NCI-H2081 (cell line): ENCODE measurements at places on chromosomes 4 and X.

DNA sequence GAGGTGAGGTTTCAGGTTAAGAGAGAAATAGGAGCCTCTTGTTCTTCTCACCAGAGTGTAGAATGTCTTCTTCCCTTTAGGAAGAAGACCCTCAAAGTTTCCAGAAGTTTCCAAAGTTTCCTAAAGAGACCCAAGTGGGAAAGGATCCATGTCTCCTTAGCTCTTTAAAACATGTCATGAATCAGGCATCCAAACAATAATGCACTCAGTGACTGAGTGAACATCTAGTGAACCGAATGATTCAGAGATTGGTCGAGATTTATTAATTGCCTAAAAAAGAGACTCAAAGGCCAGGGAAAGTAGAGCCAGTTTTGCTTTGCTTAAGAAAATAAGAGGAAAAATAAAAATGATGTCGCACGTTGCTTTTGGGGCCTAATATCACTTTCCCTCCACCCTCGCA, 29.4 kb downstream of the FGF5 start:
- DNase-seq: no peak

DNA sequence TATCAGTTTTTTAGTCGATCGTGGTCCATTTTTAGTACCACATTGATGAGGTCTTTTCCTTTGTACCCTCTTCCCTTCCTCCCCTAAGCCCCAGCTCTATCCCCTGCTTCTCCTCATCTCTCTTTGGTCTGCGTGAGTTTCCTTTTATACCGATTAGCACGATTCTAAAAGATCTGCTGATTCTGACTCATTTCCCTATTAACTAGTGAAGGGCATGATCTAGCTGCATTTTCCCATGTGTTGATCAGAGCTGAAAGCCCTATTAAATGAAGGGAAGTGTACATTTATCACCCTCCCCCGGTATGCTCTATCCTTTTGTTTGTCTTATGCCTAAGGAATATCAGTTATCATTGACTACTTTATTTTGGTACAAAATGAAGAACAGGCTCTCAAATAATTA, 181.7 kb upstream of the NPY2R start:
- no peak for DNase-seq

- DNase-seq: no peak
These were observed 43.2 kb downstream of the ELF4 start for GRCh38 chrX:130066975-130067615.

DNA sequence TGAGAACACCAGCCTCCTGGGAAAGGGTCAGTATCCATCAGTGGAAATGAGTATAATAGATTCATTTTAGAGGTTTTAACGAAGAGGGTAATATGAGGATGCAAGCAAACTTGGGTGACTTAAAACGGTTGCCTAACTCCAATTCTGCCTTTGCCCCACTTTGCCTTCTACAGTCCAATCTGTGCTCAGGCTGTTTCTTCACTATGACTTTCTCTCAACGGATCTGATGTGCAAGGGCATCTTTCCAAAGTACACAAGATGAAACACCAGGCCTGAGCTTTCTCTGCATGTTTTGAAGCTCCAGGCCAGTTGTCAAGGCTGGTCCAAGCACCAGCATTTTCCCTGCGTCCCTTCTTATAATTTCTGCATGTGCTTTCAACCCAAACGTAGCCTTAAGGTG, 68.0 kb upstream of the TMEM164 start:
- no peak for DNase-seq

- DNase-seq: no peak
These were observed 38.0 kb upstream of the SPON2 start for GRCh38 chr4:1210241-1210841.

DNA sequence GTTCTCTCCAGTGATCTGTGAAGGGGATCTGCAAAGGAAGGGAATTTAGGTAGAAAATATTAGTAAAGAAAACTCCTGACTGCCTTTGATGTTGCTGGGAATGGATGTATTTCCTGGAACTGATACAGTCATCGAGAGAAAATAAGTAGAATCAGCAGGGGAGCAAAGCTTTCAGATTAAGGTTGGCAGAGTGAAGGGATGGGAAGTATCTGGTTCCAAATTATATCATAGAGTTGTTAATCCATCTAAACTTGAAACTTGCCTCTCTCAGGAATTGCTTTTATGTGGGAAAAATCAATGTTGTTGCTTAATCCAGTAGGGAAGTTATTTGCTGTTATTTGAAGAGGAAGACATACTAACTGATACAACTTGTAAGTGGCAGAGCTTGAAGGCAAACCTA, 19.3 kb downstream of the EPHA5 start:
- no peak for DNase-seq

DNA sequence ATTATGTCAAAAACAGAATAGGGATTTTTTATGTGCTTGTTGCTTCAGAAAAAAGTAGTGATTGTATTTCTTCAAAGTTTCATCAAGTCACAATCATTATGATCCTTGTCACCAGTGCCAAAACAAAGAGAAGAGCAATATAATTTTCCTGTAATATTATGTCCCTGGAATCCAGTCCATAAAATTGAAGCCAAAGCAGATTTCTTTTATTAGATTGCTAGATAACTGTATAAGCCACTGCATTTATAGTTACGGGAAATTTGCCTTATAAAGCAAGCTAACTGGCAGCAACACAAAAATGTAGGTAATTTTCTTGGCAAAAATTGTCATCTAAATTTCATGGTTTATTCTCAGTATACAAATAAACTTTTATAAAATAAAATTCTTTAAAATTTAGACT, 296.1 kb upstream of the ANKRD50 start:
- DNase-seq: no peak

DNA sequence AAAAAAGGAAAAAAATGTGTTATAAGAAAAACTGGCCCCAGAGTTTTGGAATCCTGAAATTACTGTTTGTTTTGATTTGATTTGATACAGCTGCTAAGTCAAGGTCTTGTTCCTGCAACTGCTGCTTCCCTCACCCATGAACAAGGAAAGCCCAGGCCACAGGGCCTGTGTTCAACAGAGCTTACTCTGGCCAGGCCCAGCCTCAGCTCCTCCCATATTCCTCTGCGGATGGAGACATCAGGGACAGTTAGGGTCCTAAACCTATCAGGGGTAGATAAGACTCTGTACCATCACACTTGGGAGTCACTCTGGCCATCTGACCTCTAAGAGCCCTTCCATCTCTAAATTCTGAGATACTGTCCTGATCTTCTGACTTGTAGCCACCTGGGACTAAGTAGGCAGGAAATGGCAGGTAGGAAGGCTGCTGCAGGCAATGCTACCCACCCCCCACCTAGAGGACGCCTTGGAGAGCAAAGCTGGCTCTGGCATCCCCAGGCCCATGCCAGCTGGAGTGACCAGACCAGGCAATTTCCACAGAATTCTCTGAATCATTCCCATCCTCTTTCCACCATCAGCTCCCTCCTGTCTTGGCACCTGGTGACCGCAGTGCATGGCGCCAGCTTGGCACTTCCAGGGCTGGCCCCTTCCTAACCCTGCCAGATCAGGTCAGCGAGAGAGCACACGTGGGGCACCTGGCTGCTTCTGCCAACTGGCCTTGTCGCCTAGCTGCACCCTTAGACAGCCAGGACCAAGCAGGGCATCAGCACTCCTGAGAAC, 58.0 kb upstream of the TMEM33 start:
- DNase-seq: no peak

DNA sequence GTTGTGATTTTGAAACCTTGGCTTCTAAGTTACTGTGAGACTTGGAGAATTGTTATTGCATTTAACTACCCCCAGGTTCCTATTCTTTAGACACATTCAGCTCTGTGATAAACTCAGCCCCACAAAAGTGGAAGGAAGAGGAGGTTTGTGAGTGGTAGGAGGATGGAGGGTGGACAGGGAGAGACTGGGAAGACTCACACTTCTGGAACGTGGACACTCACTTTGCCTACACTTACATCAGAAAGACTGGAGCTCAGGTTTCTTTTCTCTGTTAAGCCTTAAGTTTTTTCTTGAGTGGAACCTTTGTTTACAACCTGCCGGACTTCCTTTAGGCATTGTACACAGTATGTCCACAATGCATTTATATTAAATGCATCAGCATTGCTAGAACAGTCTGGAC, 99.0 kb downstream of the AREG start:
- DNase-seq: no peak

DNA sequence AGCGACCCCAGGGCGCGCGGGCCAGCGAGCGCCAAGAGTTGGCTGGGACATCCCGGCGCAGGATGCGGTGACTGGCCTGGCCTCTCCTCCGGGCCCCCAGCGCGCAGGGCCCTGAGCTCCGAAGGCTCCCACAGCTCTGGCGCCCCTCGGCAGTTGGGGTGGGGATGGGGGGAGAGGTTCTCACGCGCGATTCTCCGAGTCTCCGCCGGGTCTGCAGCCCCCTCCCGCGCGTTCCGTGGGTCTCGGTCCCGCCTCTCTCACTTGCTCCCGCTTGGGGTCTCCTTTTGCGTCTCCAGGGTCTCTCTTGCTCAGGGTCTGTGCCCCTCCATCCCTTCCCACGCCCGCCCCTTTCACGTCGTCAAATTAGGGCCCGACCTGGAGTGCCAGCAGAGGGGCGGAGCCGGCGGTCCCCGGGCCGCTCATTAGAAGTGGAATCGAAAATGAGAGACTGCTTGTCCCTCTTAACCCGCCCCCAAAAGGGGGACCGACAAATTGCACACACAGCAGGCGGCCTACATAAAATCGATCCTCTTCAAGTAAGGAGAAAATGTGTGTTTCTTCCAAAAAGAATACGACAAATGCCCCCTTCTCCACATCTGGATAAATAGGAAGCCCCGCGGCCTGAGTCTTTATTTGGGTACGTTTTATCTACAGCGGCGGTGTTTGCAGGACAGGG, 877 bp upstream of the NKX1-1 start:
- no peak for DNase-seq

- DNase-seq: no peak
These were observed 2.1 kb upstream of the STS start for GRCh38 chrX:7145454-7145853.

DNA sequence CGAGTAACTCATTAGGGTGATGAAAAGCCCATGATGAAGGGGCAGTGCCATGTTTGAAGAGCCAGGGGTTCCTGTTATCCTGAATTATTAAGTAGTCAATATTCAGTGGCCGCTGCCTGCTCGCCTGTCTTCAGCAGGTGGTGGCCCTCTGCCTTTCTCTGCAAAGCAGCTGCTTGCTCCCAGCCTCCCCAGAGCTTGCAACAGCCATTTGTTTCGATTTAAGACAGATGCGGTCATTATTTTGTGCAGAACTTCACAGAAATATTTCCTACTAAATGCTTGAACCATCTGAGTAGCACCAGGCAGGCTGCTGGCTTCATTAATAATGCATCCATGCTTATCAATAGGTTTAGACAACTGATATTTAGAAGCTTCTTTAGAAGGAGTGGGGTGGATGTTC, 104.3 kb upstream of the TTC29 start:
- no peak for DNase-seq

DNA sequence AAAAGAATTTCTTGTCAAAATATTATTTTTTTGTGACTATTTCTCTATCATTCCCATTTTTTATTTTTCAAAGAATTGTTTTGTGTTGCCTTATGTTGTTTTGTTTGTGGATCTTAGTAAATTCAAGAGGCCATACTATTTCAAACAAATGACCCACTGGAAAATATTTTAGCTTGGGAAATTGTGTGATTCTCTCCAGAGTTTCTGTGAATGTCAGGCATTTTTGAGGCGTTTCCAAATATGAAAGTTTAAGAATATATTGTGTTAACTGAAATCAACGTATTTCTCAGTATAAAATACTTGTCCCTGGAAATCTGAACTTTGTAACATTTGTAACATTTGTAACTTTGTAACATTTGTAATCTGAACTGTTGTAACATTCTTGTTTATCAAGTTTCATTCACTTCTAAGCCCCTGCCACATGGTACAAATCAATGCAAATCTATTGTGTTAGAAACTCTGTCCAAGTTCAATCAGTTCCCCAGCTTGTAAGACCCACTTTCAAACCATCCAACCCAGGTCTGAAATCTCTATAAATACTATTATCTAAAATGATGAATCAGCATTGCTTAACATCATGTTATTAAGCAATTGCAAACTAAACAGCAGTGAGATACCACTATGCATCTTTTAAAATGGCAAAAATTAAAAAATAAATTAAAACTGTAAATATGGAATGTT, 465.4 kb upstream of the GRID2 start:
- no peak for DNase-seq

DNA sequence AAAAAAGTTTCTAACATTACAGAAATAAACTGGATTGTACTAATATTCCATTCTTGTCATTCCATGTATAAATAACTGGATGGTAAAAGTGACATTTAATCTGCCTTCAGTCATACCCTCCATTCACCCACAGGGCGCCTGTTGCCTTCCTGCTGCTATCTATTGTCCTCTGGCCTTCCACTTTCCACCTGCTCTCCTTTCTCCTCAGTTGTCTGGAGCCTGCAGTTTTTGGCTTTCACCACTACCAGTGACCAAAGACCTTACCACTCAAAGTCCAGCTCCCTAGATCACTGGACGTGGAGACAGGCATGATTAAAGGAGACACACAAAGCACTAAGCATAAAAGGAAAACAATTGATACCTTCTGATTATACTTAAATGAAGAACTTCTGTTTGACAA, 46.2 kb upstream of the NHS start:
- DNase-seq: no peak

- DNase-seq: no peak
These were observed 153.5 kb downstream of the SH3BGRL start for GRCh38 chrX:81355436-81355835.

- no peak for DNase-seq
These were observed 21.6 kb downstream of the ENOPH1 start for GRCh38 chr4:82452026-82452425.

DNA sequence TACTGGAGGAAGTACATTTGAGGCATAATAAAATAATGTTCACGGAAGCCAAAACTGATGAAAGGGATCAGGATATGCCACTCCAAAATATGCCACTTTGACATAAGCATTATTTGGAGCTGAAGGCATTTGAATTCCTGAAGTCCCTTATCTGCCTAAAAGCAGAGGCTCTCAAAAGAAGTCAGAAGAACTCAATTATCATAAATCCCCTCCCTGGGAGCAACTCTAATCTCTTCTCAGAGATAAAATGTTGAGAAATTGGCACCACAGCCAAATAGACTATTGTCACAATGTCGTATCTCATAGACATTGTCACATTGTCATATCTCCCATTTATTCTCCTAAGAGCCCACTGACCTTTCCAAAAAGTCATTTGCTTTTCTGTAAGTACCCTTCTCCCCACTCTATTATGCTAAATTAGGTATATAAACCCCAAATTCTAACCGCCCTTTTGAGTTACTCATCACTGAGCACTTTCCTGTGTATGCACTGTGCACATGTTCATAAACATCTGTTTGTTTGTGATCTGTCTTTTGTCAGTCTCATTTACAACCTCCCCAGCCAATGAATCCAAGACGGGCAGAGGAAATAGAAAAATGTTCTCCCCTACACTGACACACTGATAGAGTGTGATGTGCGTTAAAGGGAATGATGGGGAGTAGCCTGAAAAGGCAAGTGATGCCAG, 78.5 kb upstream of the NAF1 start:
- DNase-seq: no peak

GRCh38 chr4:10093801-10094552, 22.6 kb downstream of the WDR1 start:
- DNase-seq: no peak

GRCh38 chrX:24493740-24494581, 28.9 kb downstream of the PDK3 start:
- no peak for DNase-seq

- no peak for DNase-seq
These were observed 2.1 kb downstream of the PPP3CA start for GRCh38 chr4:101345271-101345595.

- DNase-seq: no peak
These were observed 53.0 kb upstream of the NKX1-1 start for GRCh38 chr4:1459081-1459721.

- no peak for DNase-seq
These were observed 228.2 kb downstream of the FRMPD4 start for GRCh38 chrX:12366440-12366839.
